ENCODE measurements at places on chromosomes 12 and 14.
A peak's percentile ranks its signal among the peaks of the same experiment; 100 is the strongest.

DNA sequence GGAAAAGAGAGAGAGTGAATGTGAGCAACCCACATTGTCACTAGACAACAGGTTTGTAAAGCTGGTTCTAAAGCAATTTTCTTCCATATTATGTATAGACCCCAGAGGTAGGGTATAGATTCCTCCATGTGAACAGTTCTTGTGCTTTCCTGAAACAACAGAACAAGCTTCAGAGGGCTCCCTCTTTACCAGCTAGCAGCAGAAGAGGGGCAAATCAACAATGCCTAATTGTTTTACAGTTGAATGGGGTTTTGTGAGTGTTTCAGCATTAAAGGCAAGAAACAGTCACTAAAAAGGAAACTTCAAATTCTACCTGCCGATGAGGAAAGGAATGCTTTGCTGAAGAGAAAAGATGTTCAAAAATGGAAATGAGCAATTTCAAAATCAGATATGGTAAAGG lies 341.2 kb upstream of the KITLG start:
- DNase-seq = no peak

- peak; percentile 32 for DNase-seq
Measured at GRCh38 chr12:19434538-19434937, 4.8 kb upstream of the AEBP2 start.

DNA sequence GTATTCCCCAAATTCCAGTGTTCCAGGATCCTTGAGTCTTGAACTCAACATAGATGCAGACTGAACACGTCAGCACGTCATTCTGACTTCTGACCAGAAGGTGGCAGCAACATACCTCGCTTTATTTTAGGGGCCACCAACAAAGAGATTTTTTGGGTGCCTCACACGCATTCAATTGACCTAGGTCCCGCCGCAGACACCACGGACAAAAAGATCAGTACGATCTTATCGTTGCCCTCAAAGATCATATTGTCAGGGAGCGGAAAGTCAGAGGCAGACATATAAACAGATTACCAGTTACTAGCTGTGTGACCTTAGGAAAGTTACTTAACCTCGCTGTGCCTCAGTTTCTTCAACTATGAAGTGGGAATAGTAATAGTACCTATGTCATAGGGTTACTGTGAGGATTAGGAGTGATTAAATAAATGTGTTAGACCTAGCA lies 6.5 kb upstream of the PRPH start:
- peak; percentile 30 for DNase-seq

DNA sequence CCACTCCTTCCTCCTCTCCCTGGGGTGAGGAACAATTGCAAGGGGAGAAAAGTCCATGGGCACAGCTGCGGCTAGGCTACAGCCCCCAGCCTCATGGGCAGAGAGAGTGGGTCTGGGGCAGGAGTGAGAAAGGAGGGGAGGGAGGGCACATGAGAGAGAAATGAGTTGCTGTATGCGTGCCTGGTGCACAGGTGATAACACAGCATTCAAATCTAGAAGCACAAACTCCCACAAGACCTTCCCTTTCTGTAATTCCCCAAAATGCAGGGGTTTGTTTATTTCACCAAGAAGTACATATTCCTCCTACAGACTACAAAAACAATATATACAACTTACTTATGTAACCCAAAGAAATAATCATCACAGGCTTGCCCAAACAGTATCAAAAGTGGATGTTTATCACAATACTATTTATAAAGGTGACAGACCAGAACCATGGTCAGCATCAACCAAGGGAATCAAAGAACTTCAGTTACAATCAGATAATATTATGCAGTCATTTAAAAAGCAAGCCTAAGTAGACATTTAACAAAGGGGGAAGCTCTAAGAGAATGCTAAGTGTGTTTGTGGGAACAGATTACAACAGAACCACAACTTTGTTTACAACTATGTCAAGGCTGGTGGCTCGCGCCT lies 54.2 kb downstream of the ITPK1 start:
- DNase-seq = no peak

DNA sequence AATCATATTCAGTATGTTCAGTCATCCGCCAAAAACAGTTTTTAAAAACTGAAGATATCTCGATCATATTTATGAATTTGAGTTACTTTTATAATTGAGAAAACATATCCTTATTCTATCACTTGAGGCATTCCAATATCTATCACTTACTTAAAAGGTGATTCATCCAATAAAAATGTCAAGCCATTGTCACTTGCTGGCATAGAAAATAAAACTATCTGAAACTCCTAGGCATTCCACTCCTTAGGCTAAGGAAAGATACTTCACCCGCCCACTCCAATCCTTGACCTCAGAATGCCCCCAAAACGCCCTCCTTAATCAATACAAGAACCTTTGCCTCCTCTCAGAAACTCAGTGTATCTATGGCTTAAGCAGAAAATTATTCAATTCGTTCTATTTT lies 51.3 kb upstream of the AMIGO2 start:
- DNase-seq = no peak

GRCh38 chr14:95413289-95414215 lies 93.8 kb upstream of the CLMN start:
- no peak for DNase-seq

GRCh38 chr12:6699989-6700645 lies 498 bp downstream of the PIANP start:
- DNase-seq = no peak

DNA sequence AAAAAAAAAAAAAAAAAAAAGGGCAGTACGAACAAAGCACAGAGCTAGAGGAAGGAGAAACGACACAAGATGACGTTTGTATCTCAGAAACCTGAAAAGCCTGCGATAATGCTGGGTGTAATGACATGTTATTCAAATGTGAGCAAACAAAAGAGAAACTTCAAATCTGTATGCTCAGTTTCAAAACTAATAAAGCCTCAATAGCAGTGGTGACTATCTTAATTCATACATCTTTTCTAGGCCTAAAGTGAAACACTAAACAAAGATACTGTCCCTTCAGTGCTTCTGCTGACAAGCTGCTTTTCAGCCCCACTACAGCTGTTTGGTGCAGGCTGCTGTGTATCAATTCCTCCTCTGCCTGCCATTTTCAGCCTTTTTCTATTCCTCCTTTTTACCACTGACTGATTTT lies 15.8 kb downstream of the ITPR2 start:
- no peak for DNase-seq

GRCh38 chr14:49754570-49755097 lies 13.3 kb upstream of the KLHDC2 start:
- no peak for DNase-seq

DNA sequence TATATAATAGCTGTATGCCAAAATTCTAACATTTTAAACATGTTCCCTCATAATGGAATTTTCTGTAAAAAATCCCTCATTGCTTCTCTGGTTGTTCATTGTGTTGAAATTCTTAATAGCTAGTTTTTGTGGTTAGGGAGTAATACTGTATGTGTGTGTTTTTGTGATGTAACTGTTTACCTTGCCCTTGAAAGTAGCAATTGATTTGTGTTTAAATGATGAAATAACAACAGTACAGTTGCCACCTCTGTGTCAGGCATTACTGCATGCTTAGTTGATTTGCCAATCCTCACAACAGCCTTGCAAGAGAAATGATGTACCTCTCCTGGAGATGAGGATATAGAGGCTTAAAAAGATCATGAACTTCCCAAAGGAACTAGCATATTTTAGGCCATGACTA lies 94.9 kb downstream of the DAAM1 start:
- DNase-seq = no peak

DNA sequence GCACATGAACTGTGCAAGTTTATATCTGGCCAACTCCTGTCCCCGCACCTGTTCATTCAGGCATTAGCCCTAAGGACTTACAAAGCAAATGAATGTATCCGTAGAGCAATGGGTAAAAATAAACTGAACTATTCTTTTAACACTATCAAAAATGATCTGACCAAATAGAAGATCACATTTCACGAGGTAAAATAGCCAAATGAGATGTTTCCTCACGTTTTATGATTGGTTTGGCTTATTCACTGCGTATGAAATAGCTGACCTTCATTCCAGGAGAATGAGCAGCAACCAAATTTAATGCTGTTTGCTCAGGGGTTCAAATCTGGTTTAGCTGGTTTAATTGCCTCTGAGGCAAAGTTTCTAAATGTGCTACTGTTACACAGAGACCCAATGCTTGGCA lies 216.0 kb upstream of the EEA1 start:
- no peak for DNase-seq

- DNase-seq = peak; percentile 92
Measured at GRCh38 chr14:70886421-70887206, 20.6 kb upstream of the PCNX1 start.

- DNase-seq = no peak
Measured at GRCh38 chr12:120140603-120141002, 24.1 kb upstream of the RAB35 start.

DNA sequence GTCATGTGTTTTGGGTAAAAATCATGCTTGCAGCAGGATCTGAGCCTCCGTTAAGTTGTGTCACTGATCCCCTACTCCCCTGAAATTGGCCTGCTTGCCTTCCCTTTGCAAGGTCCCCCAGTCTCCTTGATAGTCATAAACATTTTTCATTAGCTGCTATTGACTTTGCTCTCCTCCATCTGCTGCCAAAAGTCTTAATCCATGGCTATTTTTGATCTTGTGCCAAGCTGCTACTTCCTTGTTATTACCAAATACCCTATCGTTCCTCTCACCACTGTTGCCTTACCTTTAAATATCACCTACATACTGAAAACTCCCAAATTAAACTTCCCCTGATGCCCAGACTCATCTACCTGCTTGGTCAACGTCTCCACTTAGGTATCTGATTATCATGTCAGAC lies 148.3 kb downstream of the PHLDA1 start:
- no peak for DNase-seq

DNA sequence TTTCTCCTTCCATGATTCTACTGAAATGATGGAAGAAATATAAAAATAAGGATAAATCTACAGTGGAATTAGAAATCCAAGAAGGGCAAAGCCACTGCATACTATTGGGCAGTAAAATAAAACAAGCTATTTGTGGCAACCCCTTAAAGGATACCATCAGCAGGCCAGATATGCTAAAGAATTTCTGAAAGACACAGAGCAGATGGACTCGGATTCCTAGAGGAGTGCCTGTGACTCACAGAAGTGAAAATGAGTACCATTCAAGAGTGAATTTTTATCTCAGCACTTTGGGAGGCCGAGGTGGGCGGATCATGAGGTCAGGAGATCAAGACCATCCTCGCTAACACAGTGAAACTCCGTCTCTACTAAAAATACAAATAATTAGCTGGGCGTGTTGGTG lies 318.1 kb downstream of the LRIG3 start:
- no peak for DNase-seq

DNA sequence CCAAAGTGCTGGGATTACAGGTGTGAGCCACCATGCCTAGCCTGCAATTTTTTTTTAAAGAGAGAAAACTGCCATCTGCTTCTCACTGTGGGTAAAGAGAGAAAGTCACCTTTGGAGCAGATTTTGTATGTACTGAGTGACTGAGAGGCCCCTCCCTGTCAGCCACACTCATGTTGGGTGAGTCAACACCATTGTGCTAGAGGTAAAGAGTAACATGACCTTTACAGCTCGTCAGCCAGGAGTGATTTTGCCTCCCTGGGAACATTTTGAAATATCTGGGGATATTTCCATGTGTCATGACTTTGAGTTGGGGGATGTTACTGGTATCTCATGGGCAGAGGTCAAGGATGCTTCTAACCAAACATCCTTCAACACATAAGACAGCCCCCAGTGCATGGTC lies 115.2 kb downstream of the KSR2 start:
- DNase-seq = no peak

GRCh38 chr12:9039397-9039977 lies 50.1 kb downstream of the KLRG1 start:
- peak; percentile 56 for DNase-seq

GRCh38 chr14:95290871-95291431 lies 28.8 kb downstream of the CLMN start:
- no peak for DNase-seq

GRCh38 chr12:5927732-5928516 lies 17.1 kb downstream of the ANO2 start:
- no peak for DNase-seq

DNA sequence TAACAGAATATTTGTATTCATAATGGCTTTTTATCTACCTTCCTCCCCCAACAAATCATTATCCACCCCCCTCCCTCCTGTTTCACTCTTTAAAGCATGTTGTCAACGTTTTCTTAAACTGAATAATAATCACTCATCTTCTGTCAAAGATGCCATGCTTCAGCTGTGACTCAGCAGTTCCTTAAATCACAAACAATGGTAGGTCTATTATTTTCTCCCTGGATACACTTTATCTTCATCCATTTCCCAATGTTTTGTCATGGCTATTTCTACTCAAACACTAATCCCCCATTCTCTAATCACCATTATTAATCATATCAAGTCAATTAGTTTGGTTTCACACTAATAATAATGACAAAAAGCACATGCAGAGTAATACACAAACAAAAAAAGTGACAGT lies 6.5 kb downstream of the CLEC12B start:
- DNase-seq = no peak

- peak; percentile 29 for DNase-seq
Measured at GRCh38 chr12:102484428-102484958, 4.1 kb upstream of the IGF1 start.

- no peak for DNase-seq
Measured at GRCh38 chr12:85531341-85531740, 251.3 kb downstream of the ALX1 start.

- no peak for DNase-seq
Measured at GRCh38 chr12:110077800-110078199, 29.5 kb upstream of the C12orf76 start.

GRCh38 chr12:48750769-48751356 lies 34.4 kb upstream of the CCNT1 start:
- DNase-seq = no peak

DNA sequence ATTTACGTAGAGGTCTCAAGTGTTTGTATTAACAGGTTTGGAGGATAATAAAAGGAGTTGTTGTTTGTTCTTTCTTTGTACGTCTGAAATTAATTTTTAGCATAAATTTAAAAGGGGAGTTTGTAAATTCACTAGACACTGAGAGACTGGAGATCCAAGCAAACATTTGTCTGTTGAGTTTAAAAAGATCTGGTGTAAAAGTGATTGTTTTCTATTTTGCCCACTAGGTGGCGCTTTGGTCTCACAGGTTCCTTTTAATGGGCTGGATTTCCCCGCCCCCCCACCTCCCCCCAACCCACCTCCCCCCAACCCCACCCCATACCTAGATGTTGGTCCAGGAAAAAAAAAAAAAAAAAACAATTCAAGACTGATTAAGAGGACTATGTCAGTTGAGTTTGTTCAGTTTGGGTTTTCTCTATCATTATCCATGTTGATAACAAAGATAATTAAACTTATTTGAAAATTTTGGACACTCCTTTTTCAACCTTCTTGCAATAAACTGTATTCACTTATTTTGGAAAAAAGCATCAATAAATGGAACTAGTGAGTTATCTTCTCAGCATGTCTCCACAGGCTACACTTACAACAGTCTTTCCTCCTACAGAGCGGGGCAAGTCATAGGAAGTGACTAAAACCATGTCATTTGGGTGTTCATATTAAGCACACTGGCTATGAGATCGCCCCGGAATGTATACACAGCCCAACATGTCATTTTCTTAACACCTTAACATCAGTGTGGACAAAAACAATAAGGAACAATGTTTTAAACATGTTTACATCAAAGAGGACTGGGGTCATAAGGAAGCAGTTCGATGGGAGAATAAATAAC lies 841.1 kb downstream of the NRXN3 start:
- peak; percentile 54 for DNase-seq
